ENCODE measurements at places on chromosomes 4 and X.

DNA sequence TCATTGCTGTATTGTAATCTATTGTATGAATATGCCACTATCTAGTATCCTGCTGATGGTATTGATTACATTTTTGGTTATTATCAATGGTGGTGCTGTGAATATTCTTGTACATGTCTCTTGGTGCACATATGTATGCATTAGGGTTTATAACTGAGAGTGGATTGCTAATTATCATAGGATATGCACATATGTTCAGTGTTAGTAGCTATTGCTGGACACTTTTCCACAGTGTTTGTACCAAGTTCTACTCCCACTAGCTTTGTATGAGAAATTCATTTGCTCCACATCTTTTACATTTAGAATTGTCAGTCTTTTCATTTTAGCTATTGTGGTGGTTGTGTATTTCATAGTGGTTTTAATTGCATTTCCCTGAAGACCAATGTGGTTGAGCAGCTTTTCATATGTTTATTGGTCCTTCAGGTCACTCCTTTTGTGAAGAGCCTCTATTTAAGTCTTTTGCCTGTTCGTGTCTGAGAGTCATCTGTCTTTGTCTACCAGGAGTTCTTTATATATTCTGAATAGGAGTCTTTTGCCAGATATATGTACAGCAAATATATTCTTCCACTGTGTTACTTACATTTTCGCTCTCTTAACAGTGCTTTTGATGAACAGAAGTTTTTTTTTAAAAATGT, 87.1 kb downstream of the TBC1D19 start:
- DNase-seq = no peak

- DNase-seq = no peak
Observed at GRCh38 chr4:84895283-84895682, 71.2 kb downstream of the WDFY3 start.

- no peak for DNase-seq
Observed at GRCh38 chr4:183434264-183434663, 10.2 kb upstream of the CDKN2AIP start.

- DNase-seq = no peak
Observed at GRCh38 chr4:153204247-153204671, at the start of gene TRIM2. TSS of gene TRIM2 (plus strand) at chr4:153204443. CDS start at chr4:153204531, 88 bp downstream.

DNA sequence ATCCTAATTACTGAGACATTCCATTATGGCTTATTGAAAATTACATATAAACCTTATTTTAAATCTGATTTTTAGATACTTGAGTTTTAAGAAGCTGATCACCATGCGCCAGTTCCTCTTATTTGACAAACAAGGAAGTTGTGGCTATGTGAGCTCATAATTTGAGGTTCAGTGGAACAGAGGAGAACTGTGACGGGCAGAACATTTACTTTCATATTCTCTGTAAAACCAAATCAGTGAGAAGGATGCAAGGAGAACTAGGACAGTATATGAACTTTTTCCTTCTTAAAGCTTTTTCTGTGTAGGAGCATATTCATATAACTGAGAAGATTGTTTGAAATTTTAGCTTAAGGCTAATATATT, 25.3 kb downstream of the STIM2 start:
- peak; percentile 65 for DNase-seq

DNA sequence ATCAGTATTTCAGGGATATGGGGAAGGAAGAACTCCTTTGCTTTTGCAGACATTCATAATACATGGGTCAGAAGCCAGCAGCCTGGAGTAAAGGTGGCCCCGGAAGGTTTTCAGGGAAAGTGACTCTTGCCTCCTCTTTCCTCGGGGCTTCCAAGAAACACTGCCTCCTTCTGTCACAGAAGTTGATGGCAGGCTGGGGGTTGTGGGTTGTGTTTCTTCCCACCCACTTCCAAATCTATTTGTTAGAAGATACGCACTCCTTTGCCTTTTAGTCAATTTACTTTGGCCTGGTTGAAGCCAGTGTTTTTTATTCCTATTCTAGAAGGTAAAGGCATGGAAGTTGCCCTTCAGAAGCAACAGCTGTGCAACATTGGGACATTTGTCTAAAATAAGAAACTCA, 19.7 kb downstream of the KIT start:
- DNase-seq = no peak

- no peak for DNase-seq
Observed at GRCh38 chr4:54625391-54625790, 32.4 kb upstream of the KIT start.

- DNase-seq = no peak
Observed at GRCh38 chr4:110064934-110065333, 133.5 kb downstream of the ELOVL6 start.

- no peak for DNase-seq
Observed at GRCh38 chr4:69458184-69458826, 37.4 kb downstream of the UGT2B4 start.

DNA sequence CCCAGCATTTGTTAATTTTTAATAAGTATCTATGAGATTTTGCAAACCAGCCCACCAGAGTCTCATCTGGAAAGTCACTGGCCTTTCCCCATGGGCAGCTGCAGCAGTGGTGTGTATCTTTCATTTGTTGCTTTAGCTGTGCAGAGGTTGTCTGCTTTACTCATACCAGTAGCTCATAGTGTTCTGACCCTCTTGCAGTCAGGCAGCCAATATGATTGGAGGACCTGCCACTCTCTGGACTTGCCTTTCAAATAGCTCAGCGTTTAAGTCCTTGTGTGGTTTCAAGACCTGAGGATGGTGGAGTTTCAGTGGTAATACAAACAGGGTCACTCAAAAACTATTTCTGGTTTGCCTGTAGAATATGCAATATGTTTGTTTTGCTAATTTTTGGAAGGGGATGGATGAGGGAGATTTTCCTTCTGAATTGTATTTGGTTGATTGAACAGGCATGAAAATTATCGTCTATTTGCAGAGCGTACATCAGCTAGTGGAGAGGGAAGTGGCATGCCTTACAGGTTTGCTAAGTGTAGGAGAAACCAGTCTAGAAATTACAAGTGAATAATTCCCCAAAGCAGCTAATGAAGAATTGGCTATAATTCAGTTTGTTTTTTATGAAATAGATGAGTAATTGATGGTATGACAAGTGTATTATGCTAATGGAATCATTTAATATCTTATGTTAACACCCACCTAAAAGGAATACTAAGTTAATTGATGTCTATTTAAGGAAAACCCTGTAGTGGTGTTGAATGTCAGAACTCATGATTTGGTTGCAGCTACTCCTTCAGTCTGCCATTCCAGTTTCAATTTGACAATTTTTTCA, 8.9 kb downstream of the POLA1 start:
- DNase-seq = peak; percentile 34

- no peak for DNase-seq
Observed at GRCh38 chr4:2731907-2732317, 24.2 kb downstream of the TNIP2 start.

- DNase-seq = no peak
Observed at GRCh38 chrX:11591723-11592346, 73.9 kb downstream of the ARHGAP6 start.

DNA sequence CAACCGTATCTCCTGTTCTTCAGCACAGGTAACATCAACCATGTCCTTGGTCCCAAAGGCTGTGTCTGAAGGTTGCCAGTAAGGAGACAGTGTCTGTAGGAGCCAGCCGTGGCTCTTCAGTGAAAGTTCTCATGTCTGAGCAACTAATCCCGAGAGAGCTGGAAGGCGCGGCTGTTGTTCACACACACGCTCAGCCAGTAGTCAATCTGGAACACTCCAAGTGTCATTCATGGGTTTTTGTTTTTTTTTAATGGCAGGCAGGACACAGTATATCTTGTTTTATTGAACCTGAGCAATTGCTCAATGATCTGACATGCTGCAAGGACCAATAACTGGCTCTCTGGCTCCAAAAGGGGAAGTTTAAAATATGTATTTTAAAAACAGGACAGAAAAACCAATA, 48.4 kb upstream of the MAP3K15 start:
- no peak for DNase-seq

DNA sequence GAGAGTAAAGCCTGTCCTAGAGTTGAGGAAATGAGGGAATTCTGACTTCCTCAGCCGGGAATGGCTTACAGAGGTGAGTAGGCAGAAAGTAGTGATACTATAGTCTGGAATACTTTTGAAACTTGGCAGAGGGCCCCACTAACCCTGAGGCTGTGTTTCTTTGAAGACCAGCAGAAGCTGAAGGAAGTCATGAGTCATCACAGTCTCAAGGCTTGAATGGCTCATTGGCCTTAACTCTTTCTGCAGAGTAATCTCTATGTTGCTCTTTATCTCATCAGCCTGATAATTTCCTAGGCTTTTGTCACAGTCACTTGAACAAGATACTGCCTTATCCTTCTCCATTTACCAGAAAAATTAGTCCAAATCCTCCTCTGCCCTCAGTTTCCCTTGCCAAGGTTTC, 80.8 kb downstream of the ANKRD50 start:
- no peak for DNase-seq

DNA sequence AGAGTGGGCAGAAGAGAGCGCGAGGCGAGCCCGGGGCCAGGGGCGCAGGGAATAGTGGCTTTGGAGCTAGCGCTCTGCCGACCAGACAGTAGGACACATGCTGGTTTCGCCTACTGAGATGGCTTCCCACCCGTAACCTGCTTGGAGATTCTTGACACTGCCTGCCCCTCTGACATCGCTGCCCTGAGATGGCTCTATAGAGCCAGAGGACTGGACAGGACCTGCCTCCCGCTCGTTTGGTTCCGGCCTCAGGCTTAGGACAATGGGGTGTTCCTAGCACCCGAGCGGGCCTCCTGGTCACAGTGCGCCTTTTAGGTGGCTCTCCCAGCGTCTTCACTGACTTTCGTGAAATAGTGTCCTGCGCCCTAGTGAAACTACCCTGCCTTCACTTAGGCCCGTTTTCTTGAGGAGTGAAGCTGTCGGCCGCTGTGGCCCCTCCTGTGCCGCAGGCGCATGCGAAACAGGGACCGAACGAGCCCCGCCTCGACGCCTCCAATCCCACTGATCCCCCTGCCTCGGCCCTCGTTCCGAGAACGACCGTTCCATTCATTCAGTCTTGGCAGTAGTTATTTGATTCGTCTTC, 608 bp downstream of the TAF1 start:
- DNase-seq = no peak

GRCh38 chr4:10020871-10021652, at the start of gene SLC2A9:
TSS of gene SLC2A9 (minus strand) at chr4:10021497. CDS start at chr4:10021429, 68 bp downstream.
- no peak for DNase-seq
